Activated CD8-positive, alpha-beta T cell treated with anti-CD3 and anti-CD28 coated beads, Interleukin-2, amount 10 ng/mL, durations not matched to agents 7 days and 5 days (primary cell): ENCODE measurements at places on chromosomes 6 and 20. TPM values are rescaled to one million over a fixed set of nuclear protein-coding genes. Genes with fewer than 3 reads are reported as not detected.

ADGRF5 gene
- not detected for total RNA-seq

EPB41L2 gene
- total RNA-seq = 23.6 TPM

SIRPB1 gene
- total RNA-seq = 1.3 TPM

SLC44A4 gene
- total RNA-seq = not detected

BPIFA1 gene
- not detected for total RNA-seq

CALHM4 gene
- not detected for total RNA-seq

AVP gene
- total RNA-seq = not detected

HTR1E gene
- total RNA-seq = not detected

OR2H1 gene
- not detected for total RNA-seq

NDRG3 gene
- total RNA-seq = 39.4 TPM

MYH7B gene
- 0.26 TPM for total RNA-seq

BPIFB2 gene
- total RNA-seq = not detected

KCNG1 gene
- total RNA-seq = not detected

PABPC1L gene
- total RNA-seq = 103 TPM

ARMH2 gene
- 0.97 TPM for total RNA-seq

MOCS1 gene
- total RNA-seq = not detected

FOXS1 gene
- not detected for total RNA-seq

GINS1 gene
- 41.6 TPM for total RNA-seq

BHLHE23 gene
- not detected for total RNA-seq

NKAPL gene
- total RNA-seq = not detected

YTHDF1 gene
- total RNA-seq = 36.2 TPM

RHAG gene
- not detected for total RNA-seq

PRDM13 gene
- not detected for total RNA-seq

NOX3 gene
- total RNA-seq = not detected

BPI gene
- not detected for total RNA-seq

RSPO3 gene
- total RNA-seq = not detected

PBOV1 gene
- total RNA-seq = not detected

TTK gene
- 40.9 TPM for total RNA-seq

SNPH gene
- 7.6 TPM for total RNA-seq

PLA2G7 gene
- not detected for total RNA-seq

LY86 gene
- total RNA-seq = 1.9 TPM

HLA-DQA1 gene
- total RNA-seq = 3.4 TPM

ZBTB46 gene
- 0.10 TPM for total RNA-seq

MCHR2 gene
- not detected for total RNA-seq

TSPO2 gene
- not detected for total RNA-seq

ABHD16B gene
- total RNA-seq = not detected

CLPSL1 gene
- total RNA-seq = not detected

CST3 gene
- total RNA-seq = 0.47 TPM
